ENCODE measurements at places on chromosomes 12 and 14.
A peak's percentile ranks its signal among the peaks of the same experiment; 100 is the strongest.

DNA sequence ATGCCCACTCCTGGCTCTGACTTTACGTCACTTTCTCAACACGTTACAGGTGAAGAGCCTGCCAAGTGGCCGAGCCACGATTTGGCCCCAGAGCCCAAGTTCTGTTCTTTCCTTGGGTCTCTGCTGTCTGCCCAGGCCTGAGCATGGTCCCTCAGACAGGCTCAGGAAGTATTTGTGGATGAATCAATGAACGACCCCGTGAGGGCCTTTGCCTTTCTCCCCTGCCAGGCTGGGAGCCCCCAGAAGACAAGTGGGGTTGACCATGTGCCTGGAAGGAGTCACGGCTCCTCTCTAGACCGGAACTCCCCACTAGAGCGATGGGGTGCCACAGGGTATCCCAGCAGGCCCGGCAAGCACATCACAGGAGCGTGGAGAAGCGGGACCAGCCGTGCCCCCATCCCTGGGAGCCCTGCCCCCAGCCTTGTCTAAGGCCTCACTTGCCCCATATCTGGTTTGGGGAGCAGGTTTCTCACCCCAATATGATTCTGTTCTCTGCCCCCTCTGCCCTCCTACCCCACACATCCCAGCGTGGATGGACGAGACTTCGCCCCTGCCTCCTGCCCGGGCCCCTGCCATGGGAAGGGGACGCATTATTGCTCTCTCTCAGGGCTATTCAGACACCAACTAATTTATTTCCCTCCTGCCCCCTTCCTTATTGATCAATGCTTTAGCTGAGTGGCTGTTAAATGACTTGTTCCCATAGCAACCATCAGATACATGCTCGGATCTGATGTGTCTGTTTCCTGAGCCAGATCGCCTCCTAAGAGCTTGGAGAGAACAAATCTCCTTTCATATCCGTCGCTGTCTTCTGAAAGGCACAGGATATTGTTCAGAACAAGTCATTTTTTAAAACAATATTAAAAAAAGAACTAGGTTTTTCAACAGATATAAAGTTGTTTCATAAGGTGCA lies 69.0 kb downstream of the DIO3 start:
- DNase-seq, result no peak

GRCh38 chr14:73211251-73212040 lies 25.9 kb upstream of the PAPLN start:
- DNase-seq, result no peak

DNA sequence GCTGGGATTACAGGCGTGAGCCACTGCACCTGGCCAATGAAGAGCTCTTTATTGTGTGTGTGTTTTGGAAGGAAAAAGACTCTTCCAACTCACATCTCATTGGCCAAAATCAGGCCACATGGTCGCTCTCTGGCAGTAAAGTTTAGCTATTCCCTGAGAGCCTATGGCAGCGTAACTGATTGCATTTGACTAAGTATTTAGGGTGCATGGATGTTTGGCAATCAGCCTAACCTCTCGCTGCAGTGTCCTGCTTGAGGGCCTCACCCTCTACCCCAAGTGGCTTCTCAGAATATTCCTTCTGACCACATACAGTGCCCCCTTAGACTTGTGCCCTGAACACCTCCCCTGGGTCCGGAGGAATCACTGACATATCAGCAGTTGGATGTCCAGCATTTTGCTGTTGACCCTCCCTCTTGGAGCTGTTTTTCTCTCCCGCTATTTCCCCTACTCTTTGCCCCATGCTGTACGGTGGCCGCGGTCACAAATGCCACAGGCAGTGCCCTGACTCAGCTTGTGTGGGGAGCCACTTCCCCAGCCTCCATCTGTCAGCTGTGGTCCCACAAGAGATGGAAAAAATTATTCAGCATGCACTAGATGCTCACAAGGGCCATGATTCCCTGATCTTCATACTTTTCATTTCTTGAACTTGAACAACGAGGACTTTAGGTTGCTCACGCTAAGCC lies 9.5 kb downstream of the PHETA1 start:
- no peak for DNase-seq

DNA sequence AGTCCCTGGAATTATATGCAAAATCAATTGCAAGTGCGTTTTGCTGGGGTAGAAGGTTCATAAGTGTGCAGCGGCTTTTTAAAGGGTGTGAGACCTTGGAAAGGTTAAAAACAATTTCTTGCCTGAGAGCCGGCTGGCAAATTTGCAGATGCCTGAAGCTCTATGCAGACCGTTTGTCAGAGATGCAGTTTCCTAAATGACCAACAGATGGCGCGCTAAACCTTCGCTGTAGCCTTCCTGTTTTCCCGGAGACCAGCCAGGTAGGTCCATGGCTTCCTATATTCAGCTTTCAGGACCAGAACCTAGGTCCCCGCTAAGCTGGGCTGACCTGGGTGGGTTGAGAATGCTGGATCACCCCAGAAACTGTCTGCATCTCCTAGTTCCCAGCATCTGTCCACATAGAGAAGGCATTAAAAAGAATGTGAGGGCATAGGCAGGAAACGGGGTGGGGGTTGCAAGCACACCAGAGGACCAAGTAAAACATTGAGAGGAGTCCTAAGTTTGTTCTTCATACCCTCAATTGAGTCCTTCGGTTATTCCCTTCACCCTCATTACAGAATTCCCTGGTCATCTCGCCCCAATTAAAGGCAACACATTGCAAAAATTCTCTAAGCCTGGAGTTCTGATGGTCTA lies 5.7 kb upstream of the NOS1 start:
- no peak for DNase-seq

GRCh38 chr12:106027911-106028310 lies 110.8 kb downstream of the NUAK1 start:
- no peak for DNase-seq

GRCh38 chr12:27974735-27975221 lies 2.2 kb upstream of the PTHLH start:
- DNase-seq, result no peak

DNA sequence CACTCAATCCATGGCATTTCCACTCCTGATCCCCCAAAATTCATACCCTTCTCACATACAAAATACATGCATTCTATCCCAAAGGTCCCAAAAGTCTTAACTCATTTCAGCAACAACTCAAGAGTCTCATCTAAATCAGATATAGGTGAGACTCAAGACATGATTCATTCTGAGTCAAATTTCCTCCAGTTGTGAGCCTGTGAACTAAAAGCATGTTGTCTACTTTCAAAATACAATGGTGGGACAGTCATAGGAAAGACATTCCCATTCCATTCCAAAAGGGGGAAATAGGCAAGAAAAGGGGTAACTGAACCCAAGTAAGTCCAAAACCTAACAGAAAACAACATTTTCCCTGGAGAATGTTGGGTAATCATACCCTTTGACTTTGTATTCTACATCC lies 103.3 kb downstream of the C12orf75 start:
- no peak for DNase-seq

DNA sequence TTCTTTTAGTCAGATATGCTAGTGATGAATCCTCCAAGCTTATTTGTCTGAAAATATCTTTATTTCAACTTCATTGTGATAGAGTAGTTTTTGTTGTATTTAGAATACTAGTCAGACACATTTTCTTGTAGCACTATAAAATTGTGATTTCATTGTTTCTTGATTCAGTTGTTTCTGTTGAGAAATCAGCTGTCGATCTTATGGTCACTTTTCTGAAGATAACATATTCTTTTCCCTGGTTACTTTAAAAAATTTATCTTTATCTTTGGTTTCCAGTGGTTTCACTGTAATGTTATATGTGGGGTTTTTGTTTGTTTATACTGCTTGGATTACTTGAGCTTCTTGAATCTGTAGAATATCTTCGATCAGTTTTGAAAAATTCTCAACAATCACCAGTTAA lies 426.1 kb downstream of the SOX5 start:
- DNase-seq, result no peak

GRCh38 chr12:99436584-99436983 lies 211.0 kb upstream of the GARIN6 start:
- no peak for DNase-seq

- DNase-seq, result peak; percentile 62
These were observed at the start of gene ZBTB39 for GRCh38 chr12:57005980-57006808. ZBTB39 (minus strand) TSS chr12:57006546; CDS start chr12:57004917, 1,629 bp downstream.

DNA sequence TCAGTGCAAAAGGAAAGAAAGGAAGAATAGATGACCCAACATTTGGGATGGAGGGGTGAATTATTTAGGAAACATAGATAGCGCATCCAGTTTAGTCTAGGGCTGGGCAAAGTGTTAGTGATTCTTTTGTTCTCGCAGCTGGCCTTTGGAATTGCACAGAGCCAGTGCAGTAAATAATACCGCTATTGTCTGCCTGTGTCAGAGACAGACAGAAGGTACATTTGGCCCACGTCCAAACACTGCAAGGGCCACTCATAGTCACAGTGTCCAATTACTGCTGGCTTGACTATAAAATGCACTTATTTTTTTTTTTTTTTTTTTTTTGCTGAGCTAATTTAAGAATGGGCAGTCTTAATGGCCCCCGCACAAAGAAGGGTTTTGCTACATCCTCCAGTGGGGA lies 638.6 kb downstream of the BCL11B start:
- no peak for DNase-seq

Data from stimulated activated CD4-positive, alpha-beta T cell treated with anti-CD3 and anti-CD28 coated beads, Interleukin-15, amount 100 ng/mL, for 1 hour (primary cell).